Stimulated activated naive CD4-positive, alpha-beta T cell treated with Interleukin-2 at 50 U/mL for 16 hours (primary cell): ENCODE measurements at places on chromosomes 1 and 21.

DNA sequence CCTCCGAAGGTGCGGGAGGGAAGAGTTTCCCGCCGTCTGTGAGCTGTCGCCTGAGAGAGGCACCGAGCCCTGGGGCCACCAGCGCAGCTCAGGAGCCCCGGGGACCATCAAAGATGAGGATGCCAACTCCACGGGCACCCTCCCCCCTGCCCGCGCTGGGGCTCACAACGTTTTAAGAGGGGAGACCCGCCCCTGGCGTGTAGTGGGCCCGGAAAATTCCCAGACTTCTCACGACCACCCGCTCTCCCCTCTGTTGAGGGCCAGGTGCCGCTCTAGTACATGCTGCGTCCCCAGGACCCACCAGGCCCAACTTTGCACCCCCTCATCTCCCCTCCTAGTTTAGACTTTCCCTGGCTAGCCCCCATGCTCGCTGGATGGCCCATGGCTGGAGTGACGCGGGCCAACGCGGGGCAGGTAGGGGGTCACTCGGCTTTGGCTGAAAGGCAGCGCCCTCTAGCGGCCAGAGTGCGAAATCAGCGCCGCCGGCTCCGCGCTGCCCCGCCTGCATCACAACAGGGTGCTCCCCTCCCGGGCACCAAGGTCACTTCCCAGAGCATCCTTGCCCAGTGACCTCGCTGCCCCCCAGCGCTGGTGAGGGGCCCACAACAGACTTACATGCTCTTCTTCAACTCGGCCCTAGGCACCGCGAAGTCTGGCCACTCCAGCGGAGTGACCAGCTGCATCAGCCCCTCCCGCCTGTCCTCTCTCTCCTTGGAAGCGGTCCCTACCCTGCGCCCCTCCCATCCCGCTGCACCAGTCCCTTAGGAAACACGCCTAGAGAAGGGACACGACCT is 1.8 kb downstream of the CD160 start:
- DNase-seq = peak; percentile 53

GRCh38 chr1:151251656-151252470 is 2.7 kb upstream of the PSMD4 start:
- DNase-seq = peak; percentile 55

GRCh38 chr1:92838519-92838918 is 6.7 kb downstream of the RPL5 start:
- no peak for DNase-seq

DNA sequence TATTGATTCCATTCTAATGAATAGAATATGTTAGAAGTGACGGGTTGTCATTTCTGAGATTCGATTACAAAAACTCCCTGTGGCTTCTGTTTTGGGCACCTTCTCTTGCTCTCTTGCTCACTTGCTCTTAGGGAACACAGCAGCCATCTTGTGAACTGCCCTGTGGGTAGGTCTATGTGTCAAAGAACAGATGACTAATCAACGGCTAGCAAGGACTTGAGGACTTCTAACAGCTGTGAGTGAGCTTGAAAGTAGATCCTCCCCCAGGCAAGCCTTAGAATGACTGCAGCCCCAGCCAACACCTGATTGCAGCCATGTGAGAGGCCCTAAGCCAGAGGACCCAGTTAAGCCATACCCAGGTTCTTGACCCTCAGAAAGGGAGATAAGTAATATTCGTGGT is 49.3 kb downstream of the AZIN2 start:
- DNase-seq = peak; percentile 11

- no peak for DNase-seq
Measured at GRCh38 chr21:46203203-46203600, 18.9 kb upstream of the SPATC1L start.

DNA sequence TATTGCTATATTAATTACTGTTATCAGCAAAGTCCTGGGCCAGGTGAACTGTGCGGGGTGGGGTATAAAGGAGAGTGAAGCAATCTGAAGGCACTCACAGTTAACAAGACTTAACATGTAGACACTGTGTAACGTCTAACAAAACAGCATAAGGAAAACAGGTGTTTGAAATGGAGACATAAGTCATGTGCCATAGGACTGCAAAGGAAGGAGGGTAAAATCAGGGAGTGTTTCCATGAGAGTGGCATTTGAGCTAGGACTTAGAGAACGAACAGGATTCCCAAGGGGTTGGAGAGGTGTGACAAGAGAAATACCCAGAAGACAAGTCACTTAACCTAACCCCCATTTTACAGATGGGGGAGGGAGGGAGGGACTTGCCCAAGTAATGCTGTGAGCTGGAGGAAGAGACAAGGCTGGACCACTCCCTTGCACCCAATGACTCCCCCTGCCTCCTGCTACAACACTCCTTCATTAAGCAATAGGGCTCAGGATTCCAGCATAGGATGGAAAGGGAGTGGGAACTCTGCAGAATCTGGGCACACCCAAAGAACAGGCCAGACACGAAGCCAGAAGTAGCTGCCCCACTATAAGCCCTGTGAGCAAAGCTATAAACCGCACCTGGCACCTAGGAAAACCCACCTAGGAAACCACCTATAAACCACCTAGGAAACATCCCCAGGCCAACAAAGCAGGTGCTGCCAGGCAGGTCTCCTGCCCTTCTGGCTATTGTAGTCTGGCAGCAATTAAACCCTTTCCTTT is 6.6 kb downstream of the PEF1 start:
- no peak for DNase-seq

- no peak for DNase-seq
Measured at GRCh38 chr1:198948895-198949659, 310.2 kb downstream of the PTPRC start.

- DNase-seq = no peak
Measured at GRCh38 chr1:110380672-110381283, 10.0 kb downstream of the SLC16A4 start.

GRCh38 chr1:184223216-184223615 is 163.6 kb upstream of the C1orf21 start:
- no peak for DNase-seq

DNA sequence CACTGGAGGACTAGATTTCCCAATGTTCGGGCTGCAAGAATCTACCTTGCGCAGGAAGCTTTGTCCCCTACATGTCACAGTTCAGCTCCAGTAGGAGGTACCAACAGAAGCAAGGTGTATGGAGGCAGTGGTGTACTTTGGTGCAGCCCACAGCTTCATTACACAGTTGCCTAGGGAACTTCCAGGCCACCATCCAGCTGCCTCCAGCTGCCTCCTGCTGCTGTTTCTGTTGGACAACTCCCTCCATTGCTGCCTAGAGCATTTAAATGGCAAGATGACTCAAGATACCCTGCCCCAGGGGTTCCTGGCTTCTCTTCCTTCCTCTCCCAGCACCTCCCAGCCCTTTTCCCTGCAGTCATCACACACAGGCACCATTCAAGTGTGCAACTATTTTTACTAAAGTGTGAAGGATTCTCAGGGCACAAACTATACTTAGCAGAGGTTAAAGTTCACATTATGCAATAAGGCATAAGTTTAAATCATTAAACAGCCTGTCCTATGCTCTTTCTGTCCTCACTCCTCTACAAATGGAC is 39.0 kb upstream of the ATP1A1 start:
- DNase-seq = no peak

- no peak for DNase-seq
Measured at GRCh38 chr1:2534687-2535441, 4.8 kb upstream of the HES5 start.

DNA sequence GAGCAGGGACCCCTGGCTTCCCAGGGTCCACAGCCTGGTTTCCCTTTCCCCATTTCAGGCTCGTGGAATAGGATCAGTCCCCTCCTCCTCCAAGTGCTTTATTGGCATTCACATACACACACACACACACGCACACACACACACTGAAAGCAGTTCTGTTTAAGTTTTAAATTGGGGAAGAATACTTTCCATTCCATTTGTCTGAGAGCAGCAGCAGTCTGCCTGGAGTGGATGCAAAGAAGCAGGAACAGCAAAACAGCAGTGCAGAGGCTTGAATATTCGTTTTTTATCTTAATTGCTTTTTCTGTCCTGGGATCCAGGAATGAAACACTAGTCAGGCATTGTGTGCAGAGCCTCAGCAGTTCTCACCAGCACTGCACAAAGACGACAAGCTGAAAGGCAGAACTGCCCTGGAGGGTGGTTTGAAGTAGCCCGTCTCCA is 7.1 kb downstream of the CYB561D1 start:
- no peak for DNase-seq

DNA sequence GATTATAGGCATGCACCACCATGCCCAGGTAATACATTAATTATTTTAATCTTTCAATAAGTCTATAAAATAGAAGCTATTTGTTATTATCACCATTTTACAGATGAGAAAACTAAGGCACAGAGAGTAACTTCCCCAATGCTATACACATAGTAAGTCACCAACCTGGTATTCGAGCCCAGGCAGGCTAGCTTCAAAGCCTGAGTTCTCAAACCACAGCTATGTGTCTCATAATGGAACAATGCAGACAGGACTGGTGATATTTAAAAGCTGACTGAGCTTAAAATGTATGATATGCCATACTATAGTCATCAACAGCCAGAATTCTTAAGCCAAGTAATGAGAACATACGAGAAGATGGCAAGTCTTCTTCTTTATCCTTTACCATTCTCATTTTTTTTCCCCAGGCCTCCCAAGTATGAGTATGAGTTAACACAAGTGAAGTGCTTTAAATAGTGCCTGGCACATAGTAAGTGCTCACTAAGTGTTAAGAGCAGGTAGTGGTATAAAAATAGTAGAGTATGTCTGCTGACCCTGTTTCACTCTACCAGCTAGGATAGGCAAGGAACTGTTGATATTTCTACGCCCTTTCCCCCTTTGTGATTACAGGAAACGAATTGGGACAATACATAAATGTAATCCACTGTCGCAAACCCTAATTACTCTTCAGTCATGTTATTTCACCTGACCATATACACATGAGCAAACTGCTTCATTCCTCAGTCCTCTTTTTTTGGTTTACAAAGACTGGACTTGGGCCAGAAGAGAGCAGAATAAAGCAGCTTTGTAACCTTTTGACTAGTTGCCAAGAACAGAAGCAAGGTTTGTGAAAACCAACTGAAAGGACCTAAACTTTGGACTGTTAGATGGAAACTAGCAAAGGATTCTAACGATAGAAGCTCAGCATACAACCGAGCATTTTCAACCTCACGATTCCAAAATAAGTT is 9.5 kb downstream of the EYA3 start:
- no peak for DNase-seq

GRCh38 chr21:42346441-42346840 is 4.4 kb downstream of the TFF2 start:
- no peak for DNase-seq

- DNase-seq = no peak
Measured at GRCh38 chr1:40567825-40568224, 36.4 kb downstream of the ZNF684 start.

DNA sequence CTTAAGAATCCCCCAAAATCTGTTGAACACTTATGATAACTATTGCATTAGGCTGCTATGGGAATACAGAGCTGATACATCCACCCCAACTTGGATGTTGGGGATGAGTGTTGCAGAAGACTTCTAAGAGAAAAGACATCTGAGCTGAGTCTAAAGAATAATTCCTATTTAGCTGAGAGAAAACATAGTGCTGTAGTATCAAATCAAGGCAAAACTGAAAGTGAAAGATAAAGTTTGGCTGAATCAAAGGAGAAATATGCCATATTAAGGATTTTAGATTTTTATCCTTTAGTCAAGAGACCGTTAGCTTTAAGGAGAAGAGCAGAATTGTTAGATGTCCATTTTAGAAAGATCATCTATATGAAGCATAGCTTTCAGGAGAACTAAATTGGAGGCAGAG is 726.9 kb upstream of the PTBP2 start:
- no peak for DNase-seq

GRCh38 chr1:200262326-200262965 is 147.4 kb downstream of the ZNF281 start:
- no peak for DNase-seq

DNA sequence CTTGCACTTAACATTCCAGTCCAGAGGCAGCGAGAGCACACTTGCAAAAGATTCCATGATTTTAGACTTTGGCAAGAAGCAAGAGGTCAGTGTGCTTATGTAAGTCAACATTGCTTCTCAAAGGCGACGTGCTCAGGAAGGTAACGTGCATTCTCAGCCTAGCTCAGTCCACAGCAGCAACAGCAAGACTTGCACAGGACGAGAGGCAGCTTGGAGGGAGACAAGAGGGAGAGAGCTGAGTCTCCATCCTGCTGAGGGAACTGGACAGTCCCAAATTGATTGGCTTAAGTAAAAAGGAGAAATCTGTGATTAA is 56.5 kb downstream of the PTP4A2 start:
- no peak for DNase-seq

- no peak for DNase-seq
Measured at GRCh38 chr1:39269349-39269748, 64.9 kb downstream of the MACF1 start.

GRCh38 chr1:198155253-198155652 is 1.5 kb upstream of the NEK7 start:
- DNase-seq = no peak

DNA sequence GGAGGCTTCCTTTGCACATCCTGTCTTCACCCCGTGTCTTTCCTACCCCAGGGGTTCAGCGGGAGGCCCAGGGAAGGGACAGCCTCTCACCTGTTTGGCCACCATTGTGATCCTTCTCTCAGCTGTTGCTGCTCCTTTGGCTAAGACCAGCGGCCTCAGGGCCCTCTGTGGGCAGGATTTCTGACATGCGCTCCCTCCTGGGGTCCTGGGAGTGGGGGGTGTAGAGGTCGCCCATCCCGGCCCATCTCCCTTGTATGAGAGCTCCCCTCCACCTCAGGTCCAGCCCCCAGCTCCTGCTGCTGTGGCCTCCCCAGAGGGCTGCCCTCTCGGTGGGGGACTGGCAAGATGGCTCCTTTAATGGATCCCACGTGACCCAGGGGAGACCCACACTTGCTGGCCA is 120.5 kb downstream of the PRDM2 start:
- DNase-seq = no peak

- DNase-seq = no peak
Measured at GRCh38 chr1:17963513-17963912, 144.1 kb upstream of the IGSF21 start.

GRCh38 chr1:170085091-170085490 is 10.6 kb upstream of the KIFAP3 start:
- DNase-seq = no peak

GRCh38 chr1:160168016-160168415 is 16.6 kb downstream of the ATP1A4 start:
- no peak for DNase-seq

DNA sequence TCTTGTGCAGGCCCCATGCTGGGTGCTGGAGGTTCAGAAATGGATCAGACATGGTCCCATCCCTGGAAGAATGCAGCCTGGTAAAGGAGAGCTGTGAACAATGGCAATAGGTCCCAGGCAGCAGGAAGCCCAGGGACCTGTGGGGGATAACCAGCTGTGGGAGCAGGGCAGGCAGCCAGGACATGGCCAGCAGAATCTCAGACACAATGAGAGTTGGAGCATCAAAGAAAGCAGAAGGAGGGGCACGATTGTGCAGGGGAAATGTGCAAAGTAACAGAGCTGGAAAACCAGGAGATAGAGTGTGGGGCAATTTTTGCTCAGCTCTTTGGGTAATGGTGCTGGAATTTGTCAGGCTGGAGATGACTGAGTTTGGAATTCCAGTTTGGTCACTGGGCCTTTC is 44.3 kb downstream of the C8B start:
- DNase-seq = no peak

- no peak for DNase-seq
Measured at GRCh38 chr1:2098839-2099785, 48.9 kb downstream of the PRKCZ start.

- DNase-seq = no peak
Measured at GRCh38 chr1:47196622-47197021, 6.8 kb upstream of the PDZK1IP1 start.
